ENCODE measurements at places on chromosomes 1 and 21. TPM values are rescaled to one million over a fixed set of nuclear protein-coding genes. Genes with fewer than 3 reads are reported as not detected.

DHRS3 gene
- total RNA-seq: 23.6 TPM

TNFSF18 gene
- total RNA-seq: 1.7 TPM

ZYG11A gene
- 0.64 TPM for total RNA-seq

CD52 gene
- not detected for total RNA-seq

B3GALT5 gene
- total RNA-seq: 3.2 TPM

IVL gene
- not detected for total RNA-seq

FAM72D gene
- 1.4 TPM for total RNA-seq

RNF223 gene
- not detected for total RNA-seq

MSH4 gene
- total RNA-seq: 0.73 TPM
